ENCODE measurements at places on chromosomes 1 and 21.

DNA sequence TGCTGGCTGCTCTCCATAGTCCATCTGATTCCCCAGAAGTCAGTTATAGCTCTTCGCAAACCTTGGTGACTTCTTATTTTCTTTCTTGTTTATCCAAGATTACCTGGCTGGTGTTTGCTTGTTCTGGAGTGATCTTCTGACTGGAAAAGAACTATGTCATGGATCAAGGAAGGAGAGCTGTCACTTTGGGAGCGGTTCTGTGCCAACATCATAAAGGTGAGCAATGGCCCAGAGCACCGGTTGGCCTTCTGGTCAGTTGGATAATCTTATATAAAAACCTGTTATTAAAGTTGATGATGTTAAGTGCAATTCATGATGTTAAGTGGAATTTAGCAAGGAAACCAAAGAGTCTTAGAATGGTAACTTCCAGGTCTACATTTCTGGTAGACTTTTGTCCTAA, 672 bp downstream of the DHDDS start:
- DNase-seq: no peak

GRCh38 chr1:43427524-43427923, 26.2 kb downstream of the HYI start:
- no peak for DNase-seq

DNA sequence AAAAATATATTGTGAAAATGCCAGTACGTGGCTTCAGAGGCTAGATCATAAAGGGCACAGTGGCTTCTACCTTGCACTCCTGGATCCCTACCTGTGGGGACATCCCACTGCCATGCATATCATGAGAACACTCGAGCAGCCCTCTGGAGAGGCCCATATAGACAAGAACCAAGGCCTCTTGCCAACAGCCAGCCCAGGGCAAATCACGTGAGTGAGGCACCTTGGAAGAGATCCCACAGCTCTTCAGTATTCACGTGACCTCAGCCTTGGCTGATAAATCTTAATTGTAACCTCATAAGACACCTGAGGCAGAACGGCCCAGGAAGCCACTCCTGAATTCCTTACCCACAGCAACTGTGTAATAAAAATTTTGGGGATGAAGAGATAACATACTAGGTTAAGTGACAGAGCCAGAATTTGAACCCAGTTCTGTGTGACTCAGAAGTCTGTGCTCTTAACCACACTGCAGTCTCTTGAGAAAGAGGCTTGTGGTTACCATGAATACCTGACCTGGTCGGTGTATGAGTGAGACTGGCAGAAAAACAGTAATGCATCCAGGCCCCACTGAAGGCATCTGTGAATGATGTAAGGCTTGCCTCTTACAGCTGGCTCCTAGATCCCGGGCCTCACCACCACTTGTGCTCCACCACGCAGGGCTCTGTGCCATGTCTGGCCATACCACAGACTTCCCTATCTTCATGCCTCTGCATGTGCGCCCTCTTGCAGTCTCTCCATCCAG, 6.9 kb upstream of the A3GALT2 start:
- no peak for DNase-seq

- DNase-seq: no peak
These were observed 1185.9 kb upstream of the B3GALT2 start for GRCh38 chr1:194372266-194372665.

DNA sequence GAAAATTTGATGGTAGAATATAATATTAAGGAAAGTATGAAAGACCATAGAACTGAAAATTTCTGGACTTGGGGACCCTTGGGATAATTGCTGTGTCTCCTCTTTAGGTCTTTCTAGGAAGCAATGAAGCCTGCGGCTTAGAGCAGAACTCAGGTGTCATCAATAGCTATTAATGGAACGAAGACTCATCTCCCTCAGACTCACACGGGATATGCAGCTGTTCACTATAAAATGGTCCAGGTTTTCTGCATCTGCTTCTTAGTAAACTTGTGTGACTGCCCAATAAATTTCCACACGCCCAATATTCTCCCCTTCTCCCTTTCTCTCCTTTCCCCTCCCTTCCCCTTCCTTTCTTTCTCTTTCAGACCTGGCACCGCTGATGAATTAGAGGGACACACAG, 392.5 kb downstream of the HLX start:
- no peak for DNase-seq

GRCh38 chr1:203656796-203657747, 30.4 kb downstream of the ATP2B4 start:
- no peak for DNase-seq

- DNase-seq: no peak
These were observed 21.6 kb upstream of the POFUT2 start for GRCh38 chr21:45309069-45309986.

DNA sequence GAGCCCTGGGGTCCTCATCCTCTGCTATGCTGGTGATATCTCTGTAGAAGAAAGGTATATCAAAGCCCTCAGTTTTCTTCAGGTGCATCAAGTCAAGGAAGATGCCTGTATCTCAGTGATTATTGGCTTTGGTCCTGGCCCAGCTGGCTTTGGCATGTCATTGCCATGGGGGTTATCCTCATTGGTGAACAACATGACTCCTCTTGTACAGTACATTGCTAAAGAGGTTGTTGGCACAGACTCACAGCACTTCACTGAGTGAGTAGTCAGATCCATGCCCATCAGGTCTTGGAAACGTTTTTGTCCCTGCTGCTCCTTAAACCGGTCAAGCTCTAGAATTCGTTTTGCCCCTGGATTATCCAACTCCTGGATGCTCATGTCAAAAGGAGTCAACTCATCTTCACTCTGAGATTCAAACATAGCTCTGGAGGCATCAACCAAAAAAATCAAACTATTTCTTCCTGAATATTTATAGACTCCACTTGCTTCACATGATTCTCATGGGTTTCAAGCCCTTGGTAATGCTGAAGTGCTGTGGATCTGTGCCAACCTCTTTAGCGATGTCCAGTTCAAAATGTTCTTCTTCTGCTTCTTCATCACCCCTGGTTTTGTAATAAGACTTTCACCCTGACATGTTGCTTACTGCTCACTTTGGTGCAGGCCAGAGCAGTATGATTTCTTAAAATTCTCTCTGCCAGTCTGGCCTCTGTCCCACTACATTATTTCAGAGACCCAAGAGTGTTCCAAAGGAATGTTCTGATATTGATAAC, 43.0 kb upstream of the RAB3GAP2 start:
- no peak for DNase-seq

GRCh38 chr21:38879912-38880576, 74.3 kb downstream of the ETS2 start:
- no peak for DNase-seq

DNA sequence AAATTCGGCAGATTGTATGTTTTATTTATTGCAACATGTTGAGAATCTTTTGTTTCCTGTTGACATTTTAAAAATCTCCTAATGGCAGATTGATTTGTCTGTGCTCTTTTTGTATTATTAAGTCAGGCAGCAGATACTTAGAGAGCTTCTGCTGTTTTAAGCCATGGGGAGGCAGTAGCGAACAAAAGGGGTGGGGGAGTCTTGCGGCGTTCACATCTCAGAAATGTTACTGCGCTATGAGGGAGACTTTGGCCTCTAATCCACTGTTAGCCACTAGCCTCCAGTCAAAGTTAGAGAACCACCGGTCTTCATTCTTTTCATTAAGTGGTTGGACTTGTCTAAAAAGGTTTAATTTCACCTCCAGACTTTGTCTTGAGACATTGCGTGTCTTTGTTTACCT, 93.6 kb downstream of the DYRK1A start:
- no peak for DNase-seq

DNA sequence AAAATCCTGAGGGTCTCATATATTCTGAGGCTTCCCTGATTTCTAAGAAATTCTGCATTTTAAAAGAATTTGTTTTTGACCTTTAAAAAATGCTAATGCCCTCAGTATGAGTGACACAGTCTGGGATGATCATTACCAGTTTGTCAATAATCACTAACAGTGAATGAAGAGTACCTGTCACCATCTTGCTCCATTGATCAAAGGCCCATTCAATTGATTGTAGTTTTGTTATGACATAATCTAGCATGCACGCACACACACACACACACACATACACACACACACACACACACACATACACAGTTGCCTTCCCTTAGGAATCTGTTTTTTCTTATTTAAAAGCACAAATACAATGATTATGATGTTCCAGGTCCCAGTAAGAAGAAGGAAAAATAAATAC, 250.4 kb downstream of the NFIA start:
- no peak for DNase-seq

- no peak for DNase-seq
These were observed 87.7 kb downstream of the SPATA17 start for GRCh38 chr1:217718873-217719272.

DNA sequence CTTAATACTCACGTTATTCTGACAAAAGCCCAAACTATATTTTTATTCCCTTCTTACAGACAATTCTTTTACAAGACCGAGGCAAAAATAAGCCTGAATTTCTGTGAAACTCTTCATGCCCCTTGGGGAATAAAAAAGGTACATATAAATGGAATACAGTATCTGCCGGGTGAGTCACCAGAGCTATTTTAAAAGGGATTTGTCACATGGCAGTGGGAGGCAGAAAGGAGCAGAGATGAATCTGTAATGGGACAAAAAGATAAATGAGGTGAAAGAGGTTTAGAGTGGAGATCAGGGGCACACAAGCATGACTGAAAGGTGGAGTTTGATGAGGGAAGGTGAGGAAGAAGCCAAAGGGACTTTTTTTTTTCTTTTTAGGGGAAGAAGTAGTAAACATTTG, 8.8 kb downstream of the XCL1 start:
- DNase-seq: no peak

- DNase-seq: no peak
These were observed 19.1 kb downstream of the OPTC start for GRCh38 chr1:203512848-203513584.

DNA sequence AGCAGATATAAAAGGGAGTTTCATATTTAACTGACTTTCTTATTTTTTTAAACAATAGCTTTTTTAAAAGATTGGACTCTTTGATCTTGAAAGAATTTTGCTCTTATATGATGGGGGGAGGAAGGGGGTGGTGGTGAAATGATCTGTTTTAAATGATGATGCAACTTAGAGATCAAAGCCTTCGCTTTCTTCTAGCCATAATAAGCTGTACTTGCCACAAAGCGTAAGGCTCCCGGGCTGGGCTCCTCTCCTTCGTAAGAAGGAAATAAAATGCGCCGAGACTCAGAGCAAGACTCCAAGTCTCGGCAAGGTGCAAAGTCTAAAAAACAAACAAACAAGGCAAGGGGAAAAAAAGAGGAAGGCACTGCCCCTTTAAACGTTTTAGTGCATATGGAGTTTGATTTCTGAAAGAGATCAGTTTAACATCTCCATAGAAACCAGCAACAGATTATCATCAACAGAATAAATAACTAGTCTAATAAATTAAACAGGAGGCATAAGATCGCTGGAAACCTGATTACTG, 3.3 kb downstream of the CASZ1 start:
- no peak for DNase-seq

DNA sequence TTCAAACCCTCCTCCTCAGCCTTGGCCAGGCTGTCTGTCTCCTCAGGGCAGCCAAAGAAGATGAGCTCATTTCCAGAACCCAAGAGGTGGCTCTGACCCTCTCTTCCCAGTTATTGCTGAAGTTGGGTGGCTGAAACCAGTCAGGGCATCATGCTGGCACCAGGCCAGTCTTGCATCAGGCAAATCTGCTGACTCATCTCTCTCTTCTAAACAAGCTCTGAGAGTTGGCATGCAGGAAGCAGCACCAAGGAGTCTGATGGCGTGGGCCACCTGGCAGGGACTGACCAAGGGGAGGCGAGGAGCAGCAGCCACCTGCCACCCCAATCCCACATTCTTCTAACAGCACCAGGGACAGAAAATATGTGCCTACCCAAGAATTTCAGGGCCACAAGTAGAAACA, 104.8 kb upstream of the ATP1A1 start:
- no peak for DNase-seq

DNA sequence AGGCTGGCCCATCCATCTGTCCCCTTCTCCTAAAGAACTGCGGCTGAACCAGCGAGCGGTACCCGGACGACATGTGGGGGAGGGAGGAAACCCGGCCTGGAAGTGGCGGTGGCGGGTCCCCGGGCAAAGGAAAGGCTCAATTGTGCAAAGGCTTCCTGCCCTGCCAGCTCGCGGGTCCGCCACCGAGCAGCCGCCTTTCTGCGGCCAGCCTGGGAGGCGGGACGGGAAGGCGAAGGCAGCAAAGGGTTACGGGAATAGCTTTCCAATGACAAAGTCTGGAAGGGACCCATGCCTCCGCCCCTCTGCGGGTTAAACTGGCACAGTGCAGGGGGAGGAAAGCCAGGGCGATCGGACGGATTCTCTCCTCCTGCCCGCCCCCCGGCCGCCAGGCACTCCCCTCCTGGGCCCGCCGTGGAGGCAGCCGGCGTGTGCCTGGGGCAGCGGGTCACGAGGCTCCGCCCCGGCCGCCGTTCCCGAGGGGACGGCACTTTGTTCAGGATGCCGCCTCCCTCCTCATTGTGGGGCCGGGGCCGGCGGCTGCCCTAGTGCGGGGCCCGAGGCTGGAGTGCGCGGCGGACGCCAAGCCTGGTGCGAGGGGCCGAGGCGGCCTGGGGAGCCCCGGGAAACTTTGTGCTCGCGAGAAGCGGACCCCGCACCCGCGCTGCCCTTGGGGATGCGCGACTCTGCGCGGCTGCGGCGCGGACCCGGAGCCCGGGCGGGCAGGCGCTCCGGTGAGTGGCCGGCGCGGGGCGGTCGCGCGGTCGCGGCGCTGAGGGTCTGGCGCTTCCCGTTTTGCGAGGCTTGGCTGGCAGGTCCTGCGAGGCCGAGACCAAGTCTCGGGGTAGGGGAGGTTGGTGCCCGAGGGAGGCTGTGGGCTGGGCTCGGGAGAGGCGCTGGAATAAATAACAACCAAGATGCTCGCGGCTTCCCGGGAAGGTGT, at the start of gene NAV1:
NAV1 (plus strand) TSS at position 516 of the 940 bp plus-strand sequence. CDS start 83,758 bp downstream, outside the sequence.
- DNase-seq: no peak

DNA sequence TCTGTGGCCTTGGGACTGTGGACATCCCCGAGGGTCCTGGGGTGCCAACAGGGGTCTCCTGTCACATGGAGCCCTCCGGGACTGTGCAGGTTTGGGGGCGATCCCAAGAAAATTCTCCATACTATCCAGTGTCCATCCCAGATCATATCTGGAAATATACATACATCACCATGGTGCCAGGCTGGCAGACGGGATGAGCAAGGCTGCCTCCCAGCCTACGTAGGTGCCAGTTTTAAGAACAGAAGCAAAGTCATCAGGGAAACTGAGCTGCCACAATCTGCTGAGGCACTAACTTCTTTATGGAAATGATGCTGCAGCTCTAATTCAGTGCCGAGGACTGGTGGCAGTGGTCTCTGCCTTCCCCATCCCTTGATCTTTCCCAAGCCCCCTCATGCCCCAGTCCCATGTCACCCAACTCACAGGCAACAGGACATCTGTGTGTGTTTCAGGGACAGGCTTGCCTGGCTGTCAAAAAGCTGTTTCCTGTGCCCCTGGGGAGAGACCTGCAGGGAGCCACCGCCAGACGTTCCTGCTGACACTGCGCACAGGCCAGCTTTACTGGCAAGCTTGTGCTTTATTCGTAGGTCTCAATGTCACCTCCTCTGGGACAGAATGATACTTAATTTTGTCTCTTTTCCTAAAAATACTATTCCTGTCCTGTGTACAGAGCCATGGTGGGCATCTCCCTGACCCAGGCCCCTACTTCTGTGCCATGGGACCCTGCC, 15.5 kb downstream of the TEX35 start:
- DNase-seq: no peak

GRCh38 chr1:41557751-41558455, 73.4 kb upstream of the EDN2 start:
- no peak for DNase-seq
